ENCODE measurements at places on chromosomes 4 and X. TPM values are rescaled to one million over a fixed set of nuclear protein-coding genes. Genes with fewer than 3 reads are reported as not detected.

The CSAG1 gene
- total RNA-seq, result not detected

The AIFM1 gene
- 52.8 TPM for total RNA-seq

The EPHA5 gene
- total RNA-seq, result 0.11 TPM

DNA sequence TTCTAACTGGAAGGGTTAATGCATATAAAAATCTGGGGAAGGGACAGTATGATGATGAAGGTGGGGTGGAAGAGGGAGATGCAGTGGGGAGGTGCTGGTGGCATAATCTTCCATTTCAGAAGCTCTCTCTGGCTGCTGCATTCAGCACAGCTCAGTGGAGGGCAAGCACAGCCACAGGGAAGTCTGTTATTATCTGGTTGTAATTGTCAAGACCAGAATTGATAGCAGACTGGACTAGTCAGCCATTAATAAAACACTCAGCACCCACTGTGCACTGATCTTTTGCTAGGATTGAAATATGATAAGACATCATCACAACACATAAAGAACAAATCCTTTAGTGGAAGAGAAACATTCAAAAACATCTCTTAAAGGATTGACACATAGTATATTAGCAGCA lies 414.2 kb upstream of the LCORL start:
- no peaks in the 10 kb centered on the region for H3K27me3 ChIP-seq
- no peak for DNase-seq
- no peaks in the 10 kb centered on the region for H3K4me1 ChIP-seq
- no peaks in the 10 kb centered on the region for H3K36me3 ChIP-seq

- H3K4me1 ChIP-seq, result no peaks in the 10 kb centered on the region
- H3K36me3 ChIP-seq, result no peaks in the 10 kb centered on the region
- H3K4me3 ChIP-seq, result no peak overlapping the region
- DNase-seq, result no peak
- no peaks in the 10 kb centered on the region for H3K27me3 ChIP-seq
These were observed 45.7 kb downstream of the TRIM61 start for GRCh38 chr4:164931551-164932324.

DNA sequence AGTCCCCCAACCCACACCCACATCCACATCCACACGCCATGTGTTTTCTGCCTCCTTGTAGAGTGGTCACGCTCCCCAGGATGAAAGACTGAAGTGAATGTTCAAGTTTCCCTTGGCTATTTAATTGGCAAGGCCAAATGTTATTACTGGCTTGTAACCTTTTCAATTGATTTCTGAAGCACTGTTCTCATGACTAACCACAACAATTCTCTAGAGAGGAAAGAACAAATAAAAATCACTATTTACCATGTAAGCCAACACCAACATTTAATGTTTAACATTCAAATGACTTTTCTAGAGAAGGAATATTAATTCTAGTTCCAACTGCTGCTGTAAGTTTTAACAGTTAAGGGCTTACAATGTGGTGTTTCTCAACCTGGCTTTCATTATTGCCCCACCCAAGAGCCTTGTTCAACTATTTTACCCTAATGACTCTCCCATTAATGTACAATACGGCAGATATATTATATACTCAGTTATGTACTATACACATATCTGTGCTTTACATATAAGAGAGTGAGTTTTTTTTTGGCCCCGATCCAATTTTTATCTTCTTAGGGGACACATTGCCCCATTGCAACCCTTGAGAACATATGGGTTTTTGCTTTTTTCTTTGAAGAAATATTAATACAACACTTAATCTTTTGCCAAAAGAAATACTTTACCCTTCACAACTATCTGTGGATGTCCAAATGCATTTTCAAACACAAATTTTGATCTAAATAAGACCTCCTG lies 46.5 kb downstream of the RELL1 start:
- no peak overlapping the region for H3K27ac ChIP-seq
- H3K4me1 ChIP-seq, result peaks cover 15% of the 10 kb centered on the region
- H3K36me3 ChIP-seq, result no peaks in the 10 kb centered on the region
- no peak for DNase-seq

GRCh38 chr4:159977907-159978617 lies 875.2 kb downstream of the RAPGEF2 start:
- no peaks in the 10 kb centered on the region for H3K27me3 ChIP-seq
- H3K4me1 ChIP-seq, result no peaks in the 10 kb centered on the region
- H3K27ac ChIP-seq, result no peak overlapping the region
- no peak for DNase-seq

- no peaks in the 10 kb centered on the region for H3K4me1 ChIP-seq
- H3K27ac ChIP-seq, result no peak overlapping the region
- DNase-seq, result no peak
- no peaks in the 10 kb centered on the region for H3K36me3 ChIP-seq
- H3K4me3 ChIP-seq, result no peak overlapping the region
These were observed 37.4 kb downstream of the MID1 start for GRCh38 chrX:10582945-10583344.

Data from H1 (cell line).